Suppressor macrophage (primary cell): ENCODE measurements at places on chromosomes 1 and 21.
A peak's percentile ranks its signal among the peaks of the same experiment; 100 is the strongest.

DNA sequence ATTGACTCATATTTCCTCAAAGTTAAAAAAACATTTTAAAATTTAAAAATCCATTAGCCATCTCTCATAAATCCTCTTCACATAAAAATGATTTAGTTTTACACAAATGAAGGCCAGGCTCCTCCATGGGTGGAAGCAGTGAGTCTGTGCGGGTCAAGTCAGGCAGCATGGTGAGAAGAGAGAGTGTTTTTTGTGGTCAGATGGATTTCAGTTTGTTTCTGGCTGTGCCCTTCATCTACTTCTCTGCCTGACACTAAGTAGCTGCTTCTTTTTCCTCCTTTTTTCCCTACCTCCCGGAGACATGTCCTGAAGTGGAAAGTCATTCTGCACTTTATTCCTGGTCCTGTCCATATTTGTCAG lies 10.3 kb downstream of the PLA2G4A start:
- DNase-seq: no peak

DNA sequence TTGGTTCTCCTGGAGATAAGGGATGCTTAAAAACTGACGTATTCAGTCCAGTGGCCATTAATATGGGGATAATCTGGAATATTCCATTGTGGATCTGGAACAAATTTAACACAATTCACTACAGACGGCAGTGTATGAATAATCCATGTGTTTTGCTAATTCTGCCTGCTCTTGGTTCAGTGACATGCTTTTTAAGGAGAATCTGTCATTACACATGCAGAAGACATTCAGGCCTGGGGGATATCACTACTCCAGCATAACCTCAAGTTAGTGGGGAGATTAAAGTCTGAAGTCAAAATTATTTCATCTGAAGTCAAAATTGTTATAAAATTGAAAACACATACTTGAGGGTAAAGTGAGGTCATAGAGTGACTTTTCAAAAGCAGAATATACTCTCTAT lies 789.3 kb downstream of the USP25 start:
- no peak for DNase-seq

DNA sequence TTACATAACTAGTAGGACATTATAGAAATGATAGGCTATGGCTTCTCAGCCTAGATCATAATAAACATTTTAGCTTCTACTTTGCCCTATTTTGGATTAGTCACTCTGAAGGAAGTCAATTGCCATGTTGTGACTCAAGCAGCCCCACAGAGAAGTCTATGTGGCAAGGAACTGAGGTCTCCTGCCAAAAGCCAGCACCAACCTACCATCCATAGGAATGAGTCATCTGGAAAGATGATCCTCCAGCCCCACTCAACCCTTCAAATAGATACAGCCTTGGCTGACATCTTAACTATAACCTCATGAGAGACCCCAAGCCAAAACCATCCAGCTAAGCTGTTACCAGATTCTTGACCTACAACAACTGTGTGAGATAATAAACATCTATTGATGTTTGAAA lies 76.3 kb upstream of the BEND5 start:
- peak; percentile 57 for DNase-seq

GRCh38 chr21:38159355-38159754 lies 97.4 kb upstream of the KCNJ15 start:
- DNase-seq: peak; percentile 84

GRCh38 chr21:37593015-37593414 lies 226.4 kb downstream of the DYRK1A start:
- no peak for DNase-seq

- no peak for DNase-seq
Observed at GRCh38 chr1:226653311-226653921, 85.7 kb downstream of the ITPKB start.

DNA sequence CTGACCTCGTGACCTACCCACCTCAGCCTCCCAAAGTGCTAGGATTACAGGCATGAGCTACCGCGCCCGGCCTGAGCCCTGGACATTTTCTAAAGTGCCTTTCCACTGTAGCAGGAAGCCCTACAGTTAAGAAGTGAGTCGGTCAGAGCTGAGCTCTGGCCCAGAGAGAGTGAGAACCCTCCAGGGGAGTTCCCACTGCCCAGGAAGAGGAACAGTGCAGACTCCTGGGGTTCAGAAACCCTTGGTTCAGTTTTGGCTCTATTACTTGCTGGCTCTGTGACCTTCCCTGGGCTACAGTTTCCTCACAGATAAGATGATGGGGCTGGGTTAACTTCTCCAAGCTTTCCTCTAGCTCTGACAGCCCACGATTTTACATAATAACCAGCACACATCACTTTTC lies 20.9 kb downstream of the SLC9A1 start:
- peak; percentile 84 for DNase-seq

DNA sequence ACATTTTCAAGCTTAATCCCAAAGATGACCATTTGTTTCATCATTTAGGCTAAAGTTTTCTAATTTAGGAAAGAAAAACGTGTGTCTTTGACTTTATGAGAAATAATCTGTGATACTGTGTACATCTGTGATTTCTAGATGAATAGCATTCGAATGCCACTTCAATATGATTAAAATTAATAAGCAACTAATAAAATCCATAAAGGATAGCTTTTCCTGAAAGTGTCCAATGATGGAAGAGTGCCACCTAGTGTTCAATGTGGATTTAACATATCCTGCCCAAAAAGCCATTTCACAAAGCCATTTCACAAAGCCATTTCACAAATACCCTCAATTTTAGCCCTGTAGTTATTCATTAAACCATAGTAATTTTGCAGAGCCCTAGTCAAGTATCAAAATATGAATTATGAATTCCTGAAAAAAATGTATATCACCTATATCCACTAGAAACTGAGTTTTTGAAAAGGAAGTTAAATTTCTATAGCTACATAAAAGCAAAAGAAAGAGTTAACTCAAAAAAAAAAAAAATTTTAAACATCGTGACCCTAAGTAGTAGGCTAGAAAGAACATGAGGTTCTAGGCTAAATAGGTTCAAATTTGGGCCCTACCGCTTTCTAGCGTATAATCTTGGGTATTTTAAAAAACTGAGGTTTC lies 19.1 kb downstream of the NME7 start:
- DNase-seq: peak; percentile 60

DNA sequence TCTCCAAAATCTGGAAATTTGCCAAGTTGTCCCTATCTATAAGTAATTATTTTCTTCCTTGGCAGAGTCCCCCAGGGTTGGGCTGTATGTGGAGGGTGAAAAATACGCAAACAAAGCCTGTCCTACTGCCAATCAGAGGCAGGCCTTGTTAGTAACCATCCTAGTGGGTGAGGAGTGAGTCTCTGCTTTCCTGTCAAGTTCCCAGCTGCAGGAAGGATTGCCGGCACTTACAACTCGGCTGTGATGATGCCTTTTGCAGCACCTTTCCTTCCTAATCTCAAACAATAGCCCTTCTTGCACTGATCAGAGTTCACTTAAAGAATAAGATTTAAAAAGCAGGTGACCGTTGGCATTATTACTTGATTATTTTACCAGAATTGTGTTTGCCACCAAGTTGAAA lies 31.3 kb upstream of the FGGY start:
- DNase-seq: peak; percentile 12
